Central memory CD4-positive, alpha-beta T cell (primary cell): ENCODE measurements at places on chromosomes 4 and X.

- no peak for DNase-seq
Observed at GRCh38 chr4:185933078-185933581, 121.1 kb upstream of the SORBS2 start.

- no peak for DNase-seq
Observed at GRCh38 chr4:48205107-48205506, 64.5 kb downstream of the TEC start.

GRCh38 chrX:133897593-133898163 is 87.7 kb downstream of the GPC3 start:
- DNase-seq = no peak

DNA sequence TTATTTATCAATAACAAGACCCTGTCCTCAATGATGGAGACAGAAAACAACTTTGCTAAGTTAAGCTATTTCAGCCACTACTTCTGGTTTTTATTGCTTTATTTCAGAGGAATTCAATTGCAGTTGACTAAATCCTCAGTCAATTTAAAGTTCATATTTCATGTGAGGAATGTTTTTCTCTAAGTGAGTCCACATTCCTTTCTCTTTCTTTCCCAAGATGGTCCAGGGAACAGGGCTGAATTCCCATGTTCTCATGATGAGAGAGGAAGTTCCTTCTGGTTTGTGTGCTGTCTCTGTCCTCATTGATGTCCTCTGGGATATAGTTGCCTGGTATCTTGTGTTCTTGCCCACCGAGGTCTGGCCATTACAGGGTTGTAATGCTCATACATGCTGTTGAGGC is 117.2 kb downstream of the SLIT2 start:
- no peak for DNase-seq

GRCh38 chrX:12789976-12790375 is 1.2 kb upstream of the PRPS2 start:
- no peak for DNase-seq

DNA sequence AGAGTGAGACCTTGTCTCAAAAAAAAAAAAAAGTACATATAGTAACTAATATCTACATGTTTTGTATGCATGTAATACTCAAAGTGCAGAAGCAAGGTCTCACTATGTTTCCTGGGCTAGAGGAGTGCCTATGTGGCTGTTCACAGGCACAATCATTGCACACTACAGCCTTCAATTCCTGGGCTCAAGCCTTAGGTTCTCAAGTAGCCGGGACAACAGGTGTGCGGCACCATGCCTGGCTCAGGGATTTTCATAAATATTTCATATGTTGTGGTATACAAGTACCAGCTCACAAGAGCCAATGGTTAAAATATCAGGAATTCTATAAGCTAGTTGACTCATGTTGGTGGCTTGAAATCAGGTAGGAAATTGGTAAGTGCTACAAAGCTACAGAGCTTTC is 94.8 kb downstream of the LARP7 start:
- no peak for DNase-seq

- DNase-seq = peak; percentile 38
Observed at GRCh38 chrX:111100191-111100590, 4.2 kb downstream of the PAK3 start.

DNA sequence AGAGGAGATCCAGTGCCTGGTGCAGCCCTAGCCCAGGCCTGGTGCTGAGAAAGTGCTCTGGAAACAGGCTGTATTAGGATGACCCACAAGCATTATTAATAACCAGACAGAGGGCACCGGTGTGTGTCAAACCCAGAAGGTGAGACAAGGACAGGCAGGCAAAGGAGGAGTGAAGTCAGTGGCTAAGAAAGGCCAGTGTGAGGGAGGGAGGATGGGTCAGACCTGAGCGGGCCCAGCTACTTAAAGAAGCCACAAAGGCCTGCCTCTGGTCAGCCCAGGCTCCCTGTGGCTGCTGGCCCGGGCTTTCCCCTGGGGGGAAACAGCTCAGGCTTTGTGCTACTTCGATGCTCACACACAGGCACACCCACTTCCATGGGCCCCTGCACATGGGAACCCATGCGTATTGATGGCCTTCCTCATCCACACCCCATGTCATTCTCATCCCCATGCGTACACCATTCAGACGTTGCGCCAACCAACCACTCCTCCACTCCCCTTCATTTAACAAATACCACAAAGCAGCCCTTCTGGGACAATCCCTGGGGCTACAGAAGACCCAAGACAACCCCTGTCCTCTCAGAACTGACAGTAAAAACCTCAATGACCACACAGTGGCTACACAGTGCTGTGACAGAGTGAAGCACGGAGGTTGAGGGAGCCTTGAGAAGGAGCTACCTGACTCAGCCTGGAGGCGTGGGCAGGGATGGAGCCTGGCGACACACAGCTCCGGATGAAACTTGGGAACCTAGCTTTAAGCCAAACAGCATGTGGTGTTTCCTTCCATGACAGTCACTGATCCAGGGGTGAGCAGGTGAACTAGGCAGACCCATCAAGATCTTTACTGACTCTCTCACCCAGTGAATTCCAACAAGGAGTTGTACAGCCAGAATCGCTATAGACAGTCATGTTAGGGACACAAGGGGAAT is 24.9 kb upstream of the MTM1 start:
- no peak for DNase-seq

- DNase-seq = no peak
Observed at GRCh38 chr4:40369437-40370274, 34.5 kb downstream of the CHRNA9 start.

GRCh38 chr4:169619518-169619957 is 840 bp upstream of the CLCN3 start:
- no peak for DNase-seq

DNA sequence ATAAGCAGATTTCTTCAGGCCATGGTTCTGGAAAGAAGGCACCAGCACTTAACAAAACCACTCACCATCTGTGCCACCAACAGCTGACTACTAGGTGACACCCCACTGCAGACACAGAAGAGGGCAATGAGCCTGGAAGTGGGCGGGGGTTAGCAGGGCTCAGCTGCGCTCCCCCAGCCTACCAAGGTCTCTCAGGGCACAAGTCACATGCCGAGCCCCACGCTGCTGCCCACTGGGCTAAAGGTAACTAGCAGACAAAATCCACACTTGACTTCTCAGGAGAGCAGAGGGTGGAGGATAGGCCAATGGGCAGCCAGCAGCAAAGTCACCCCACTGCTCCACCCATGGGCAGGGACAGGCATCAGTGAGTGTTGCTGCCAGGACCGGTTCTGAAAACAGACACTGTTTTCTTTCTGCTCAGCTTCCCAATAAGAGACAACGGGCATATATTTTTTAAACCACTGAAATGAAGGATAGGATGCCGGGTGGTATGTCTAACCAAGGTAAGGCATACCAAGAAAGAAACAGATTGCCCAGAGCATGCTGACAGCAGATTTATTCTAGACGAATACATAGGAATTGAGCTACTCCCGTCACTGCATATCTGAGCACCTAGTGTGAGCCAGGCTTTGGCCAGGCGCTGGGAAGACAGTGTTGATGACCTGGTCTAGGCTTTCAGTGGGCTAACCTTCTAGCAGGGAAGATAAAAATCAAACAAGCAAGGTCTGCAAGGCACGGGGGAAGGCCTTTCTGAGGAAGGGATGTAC is 20.1 kb downstream of the ACSL1 start:
- DNase-seq = no peak

DNA sequence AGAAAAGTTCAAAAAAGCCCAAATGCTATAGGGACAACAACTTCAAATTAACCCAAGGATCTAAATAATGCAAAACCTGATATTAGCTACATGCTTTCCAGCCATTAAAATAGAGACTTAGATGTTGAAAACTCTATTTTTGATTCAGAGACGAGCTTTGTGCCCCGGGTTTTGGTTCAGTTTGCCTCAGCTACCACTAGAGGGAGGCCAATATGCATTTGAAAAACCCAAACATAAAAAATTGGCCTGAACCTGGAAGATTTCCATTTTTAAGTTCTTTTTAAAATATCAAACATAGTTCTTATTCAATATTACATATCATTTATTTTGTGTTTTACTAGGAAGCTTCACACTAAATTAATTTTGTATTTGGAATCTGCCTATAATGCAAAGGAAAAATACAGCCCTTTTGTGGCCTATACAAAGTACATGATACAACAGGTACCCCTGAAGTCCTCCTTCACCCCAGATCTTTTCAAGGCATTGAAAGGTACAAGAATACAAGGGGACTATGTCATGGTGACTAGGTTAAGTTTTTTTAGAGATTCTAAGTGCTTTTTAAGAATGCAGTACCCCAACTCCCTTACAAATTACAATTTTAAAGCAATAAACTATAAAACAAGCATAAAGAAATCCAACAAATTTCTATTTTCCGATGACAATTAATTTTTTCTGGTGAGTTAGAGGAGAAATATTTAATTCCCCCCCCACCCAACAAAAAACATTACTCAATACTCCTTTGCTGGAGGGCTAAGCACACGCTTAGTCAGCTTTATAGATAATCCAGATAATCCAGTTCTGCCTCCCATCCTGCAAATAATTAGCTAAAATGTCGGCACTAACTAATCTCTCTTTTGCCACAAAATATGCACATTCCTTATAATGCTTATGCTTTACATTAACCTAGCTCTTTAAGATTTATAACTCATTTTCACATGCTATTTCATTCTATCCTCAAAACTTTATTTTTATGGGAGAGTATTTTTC is 97.7 kb upstream of the PTPN13 start:
- DNase-seq = peak; percentile 29

GRCh38 chr4:104728380-104729122 is 233.9 kb upstream of the CXXC4 start:
- DNase-seq = no peak

DNA sequence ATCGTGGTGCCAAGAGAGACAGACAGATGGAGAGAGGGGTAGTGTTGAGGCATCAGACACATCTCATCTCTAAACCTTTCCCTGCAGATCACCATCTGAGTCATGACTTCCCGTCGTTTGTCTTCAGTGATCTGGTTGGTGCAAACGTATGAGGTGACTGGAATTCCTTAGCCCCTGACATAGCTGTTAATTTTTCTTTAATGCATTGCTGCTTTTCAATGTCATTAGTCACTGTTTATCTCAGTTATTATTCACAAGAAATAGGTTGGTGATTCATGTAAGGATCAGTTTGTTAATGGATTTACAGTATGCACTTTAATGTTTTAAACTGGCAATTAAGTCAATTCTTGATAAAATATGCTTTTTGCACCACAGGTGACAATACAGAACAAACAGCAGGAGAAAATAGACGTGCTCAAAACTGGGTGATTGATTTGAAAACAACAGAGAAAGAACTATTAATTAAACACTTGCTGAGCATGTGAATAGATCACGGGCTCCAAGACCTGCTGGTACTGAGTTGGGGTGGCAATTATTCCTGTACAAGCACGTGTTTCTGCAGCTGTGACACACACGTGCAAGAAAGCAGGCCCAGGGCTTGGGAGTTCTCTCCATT is 1.3 kb upstream of the TMEM154 start:
- no peak for DNase-seq

- DNase-seq = no peak
Observed at GRCh38 chrX:10450229-10450958, 170.0 kb downstream of the MID1 start.

DNA sequence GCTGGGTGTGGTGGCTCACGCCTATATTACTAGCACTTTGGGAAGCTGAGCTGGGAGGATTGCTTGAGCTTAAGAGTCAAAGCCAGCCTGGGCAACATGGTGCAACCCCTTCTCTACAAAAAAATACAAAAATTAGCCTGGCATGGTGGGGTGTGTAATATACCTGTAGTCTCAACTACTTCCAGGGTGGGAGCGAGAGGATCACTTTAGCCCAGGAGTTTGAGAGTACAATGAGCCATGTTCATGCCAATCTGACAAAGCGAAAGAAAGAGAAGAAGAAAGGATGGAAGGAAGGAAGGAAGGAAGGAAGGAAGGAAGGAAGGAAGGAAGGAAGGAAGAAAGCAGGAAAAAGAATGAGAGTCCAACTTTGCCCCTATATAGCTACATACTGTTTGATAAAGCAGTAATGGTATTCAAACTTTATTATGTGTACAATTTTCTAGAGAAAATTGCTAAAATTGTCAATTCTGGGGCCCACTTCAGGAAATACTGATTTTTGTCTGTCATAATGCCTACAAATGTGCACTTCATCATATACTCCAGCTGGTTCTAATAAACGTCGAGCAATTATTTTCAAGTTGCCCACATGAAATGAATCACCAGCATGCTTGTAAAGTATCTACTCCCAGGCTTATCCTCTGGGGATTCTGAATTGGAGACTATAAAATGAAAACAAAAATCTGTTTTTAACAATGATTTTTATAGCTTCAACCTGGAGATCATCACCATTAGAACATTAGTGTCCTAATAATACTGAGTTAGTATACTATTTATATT is 132.3 kb downstream of the NDST4 start:
- no peak for DNase-seq

- no peak for DNase-seq
Observed at GRCh38 chrX:130714135-130714534, 188.9 kb downstream of the ENOX2 start.

DNA sequence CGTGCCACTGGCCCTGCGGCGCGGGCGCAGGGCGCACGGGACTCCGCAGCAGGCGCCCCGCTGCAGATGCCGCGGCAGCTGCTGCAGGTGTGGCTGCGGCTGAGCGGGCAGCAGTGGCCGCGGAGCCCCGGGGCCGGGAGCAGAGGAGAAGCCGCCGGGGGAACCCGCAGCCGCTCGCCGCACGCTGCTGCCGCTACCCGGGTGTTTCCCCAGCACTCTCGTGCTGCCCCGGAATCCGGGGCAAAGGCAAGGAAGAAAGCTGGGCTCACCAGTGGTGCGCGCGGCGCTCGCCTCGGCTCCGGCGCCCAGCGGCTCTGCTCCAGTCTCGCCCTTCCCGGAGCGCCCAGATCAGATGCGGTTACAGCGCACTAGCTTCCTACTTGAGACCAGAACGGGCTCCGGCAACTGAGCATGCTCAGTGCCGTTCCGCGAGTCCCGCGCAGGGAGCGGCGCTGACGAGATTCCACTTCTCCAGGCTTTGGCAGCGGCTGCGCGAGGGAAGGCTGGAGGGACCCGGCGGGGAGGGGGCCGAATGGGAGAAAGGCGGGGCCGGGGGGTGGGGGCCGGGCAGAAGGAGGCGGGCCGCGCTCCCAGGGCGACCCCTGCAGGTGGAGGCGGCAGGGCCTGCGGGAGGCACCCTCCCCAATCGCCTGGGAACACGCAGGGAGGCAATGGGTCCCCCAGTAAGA is at the start of gene APBB2:
TSS of gene APBB2 (minus strand) at position 407 of the 689 bp plus-strand sequence. CDS start 181,288 bp downstream, outside the sequence.
- DNase-seq = peak; percentile 2

- no peak for DNase-seq
Observed at GRCh38 chr4:20044966-20045365, 206.7 kb upstream of the SLIT2 start.

DNA sequence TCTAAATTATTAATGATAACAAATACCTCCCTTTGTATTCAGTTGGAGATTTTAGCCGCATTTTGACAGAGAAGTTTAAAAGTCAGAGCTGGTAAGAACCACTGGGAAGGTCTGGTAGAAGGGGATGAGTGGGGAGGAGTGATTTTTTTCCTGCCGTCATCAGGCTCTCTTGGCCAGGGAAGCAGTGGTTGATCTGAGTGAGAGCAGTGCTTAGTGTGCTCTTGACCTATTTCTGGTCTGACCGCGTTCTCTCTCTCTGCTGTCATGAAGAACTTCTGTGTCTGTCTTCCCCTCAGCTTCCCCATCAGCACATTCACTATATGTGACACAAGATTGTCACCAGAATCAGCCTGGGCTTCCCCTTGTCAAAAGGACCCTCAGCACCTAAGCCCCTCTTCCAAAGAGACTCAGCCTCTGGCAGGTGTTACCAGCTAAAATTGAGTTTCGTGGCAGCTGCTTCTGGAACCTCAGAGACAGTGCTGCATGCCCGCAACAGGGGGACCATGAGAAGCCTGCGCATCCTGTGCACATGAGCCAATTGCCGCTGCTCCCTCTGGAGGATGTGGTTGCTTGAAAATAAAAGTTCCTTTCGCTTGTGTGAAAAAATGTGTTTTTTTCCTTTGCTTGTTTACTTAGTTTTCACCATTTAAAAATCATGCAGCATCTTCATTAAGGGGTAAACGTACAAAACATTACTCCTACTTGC is 268.9 kb downstream of the C4orf33 start:
- no peak for DNase-seq
